Cerebellar nuclear complex (tissue), 1 donor: ENCODE measurements at places on chromosomes 13 and 19.

DNA sequence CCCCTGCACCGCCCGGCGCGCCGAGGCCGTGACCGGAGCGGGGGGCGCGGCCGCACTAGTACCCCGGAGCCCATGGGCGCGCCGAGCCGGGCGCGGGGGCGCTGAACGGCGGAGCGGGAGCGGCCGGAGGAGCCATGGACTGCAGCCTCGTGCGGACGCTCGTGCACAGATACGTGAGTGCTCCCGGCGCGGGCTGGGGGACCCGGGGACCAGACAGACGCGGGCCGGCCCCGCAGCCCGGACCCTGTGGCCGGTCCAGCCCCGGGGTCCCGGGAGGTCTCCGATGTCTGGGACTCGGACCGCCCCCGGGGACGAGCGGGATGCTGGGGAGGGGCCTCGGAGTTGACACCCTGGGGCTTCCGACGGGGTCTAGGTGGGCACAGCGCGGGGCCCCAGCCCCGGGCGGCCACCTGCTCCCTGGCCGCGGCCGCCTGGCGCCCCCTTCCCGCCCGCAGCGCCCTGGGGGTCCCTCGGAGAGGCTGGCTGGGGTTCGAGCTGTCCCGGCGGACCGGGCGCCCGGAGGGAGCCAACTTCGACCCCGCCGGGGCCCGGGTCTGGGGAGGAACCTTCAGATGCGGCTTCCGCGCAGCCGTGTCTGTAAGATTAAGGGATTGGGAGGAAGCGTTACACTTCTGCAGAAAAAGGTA lies 568 bp downstream of the ATP11A start:
- no peak for DNase-seq

GRCh38 chr19:35879770-35880317 lies 11.5 kb downstream of the APLP1 start:
- no peak for DNase-seq

GRCh38 chr13:82330499-82330898 lies 1551.8 kb downstream of the SLITRK1 start:
- no peak for DNase-seq

DNA sequence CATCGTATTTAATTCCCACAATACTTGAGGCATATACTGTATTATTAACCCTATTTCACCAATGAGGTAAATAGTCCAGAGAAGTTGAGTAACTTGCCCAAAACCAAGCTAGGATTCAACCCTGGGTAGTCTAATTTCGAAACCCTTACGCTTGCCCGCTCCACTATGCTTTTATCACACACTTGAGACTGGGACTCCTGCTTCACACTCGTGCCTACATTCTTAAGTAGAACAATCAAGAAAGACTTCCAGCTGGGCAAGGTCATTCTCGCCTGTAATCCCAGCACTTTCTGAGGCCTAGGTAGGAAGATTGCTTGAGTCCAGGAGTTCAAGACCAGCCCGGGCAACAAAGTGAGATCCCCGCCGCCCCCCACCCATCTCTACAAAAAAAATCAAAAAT lies 3.6 kb downstream of the ZNF541 start:
- DNase-seq = no peak

- DNase-seq = no peak
Measured at GRCh38 chr19:47390533-47391488, 28.5 kb downstream of the MEIS3 start.

DNA sequence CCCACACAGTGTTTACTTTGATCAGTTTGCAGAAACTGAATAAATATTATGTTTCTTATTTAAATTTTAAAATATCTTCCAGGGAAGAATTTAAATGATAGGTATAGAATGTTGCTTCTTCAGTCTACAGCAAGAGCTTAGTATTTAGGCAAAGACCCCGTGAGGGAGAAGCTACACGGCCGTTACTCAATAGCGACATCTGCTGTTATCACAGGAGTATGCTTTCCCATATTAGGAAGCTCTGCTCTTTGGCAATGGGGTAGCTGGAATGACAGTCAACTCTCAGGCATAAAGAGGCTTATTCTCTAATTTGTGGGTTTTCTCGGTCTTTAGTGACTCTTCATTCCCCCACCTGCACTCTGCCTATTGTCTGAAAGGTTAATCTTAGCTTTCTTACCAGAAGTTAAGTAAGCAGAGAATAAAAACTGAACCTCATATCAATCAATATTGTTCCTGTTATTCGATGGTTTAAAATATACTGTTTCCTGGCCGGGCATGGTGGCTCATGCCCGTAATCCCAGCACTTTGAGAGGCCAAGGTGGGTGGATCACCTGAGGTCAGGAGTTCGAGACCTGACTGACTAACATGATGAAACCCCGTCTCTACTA lies 13.2 kb upstream of the LHFPL6 start:
- peak; percentile 62 for DNase-seq

DNA sequence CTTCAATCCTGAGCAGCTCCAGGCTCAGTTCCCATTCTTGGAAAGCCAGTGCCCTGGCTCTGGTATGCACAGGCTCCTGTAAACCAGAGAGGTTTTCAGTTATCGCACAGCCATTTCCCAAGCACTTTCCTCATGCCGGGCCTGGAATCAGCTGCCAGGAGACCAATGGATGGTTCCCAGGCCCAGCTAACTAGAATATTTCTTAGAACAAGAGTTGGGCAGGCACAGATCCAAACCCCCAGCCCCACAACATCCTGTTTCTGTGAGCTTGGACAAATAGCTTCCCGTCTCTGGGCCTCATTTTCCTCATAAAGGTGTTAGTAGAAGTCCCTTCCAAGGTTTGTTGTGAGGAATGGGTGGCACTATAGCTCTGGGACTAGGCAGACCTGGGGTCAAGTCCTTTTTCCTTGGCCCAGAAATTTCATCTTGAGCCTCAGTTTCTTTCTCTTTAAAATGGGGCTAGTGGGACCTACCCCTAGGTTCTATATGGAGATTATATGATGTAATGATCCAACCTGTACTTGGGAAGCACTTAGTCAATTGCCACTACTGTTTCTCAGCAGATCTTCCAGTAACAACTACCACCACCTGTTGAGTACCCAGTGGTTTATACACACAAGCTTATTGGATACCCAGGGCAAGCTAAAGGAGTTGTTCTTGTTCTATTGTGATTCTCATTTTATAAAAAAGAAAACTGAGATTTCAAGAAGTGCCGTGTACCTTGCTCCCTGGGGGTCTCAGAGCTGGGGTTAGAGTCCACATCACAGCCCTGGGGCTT lies 5.1 kb upstream of the CCDC97 start:
- DNase-seq = no peak

- DNase-seq = no peak
Measured at GRCh38 chr13:46659413-46660065, 106.6 kb downstream of the LRCH1 start.

GRCh38 chr13:106683179-106683578 lies 115.2 kb upstream of the ARGLU1 start:
- DNase-seq = no peak

DNA sequence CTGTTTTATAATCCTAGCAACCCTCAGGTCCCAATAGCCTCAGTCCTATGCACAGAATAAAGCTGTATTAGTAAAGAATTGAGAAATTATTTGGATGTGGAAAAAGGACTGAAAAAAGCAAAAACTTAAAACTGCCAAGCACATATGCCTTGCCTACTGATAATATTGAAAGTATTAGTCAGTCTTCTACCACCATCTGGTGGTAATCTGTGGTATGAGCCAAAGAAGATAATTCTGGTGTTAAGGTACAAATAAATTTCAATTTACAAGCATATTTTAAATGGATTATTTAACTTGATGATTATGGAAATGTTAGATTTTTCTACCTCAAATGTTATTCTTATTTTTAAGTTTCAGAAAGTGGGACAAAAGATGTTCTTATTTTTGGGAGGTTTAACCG lies 460.3 kb upstream of the KLHL1 start:
- no peak for DNase-seq

DNA sequence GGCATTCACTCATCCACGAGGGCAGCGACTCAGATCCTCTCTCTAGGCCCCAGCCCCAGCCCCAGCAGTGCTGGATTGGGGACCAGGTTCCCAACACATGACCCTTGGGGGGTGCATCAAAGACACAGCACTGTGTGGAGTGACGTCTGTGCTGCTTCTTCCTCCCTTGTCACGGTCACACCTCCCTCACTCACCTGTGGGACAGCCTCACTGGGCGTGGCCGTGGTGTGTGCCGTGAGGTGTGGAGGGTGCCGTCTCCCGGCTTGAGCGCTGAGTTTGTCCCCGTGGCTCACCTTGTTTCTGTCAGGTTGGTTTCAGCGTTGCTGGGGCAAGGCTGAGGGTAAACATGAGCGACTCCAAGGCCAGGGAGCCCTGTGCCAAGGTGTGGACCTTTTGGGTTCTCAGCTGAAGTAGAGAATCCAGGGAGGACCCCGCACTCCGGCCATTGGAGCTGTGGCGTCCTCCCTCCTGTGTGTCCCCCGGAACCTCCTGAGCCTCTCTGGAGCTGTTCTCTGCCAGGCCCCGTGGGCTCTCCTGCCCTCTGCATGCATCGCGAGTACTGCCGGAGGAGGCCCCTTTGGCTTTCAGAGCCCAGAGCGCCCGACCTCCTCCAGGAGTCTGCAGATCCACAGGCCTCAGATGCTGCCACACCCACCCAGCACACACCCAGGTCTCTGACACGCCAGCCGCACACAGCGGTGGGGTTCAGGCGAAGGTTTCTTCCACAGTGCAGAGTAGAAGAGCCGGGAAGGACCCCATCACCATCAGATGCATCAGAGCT lies 33.6 kb downstream of the CSNK1G2 start:
- DNase-seq = no peak

- DNase-seq = no peak
Measured at GRCh38 chr19:34428549-34429285, 536 bp downstream of the UBA2 start.

DNA sequence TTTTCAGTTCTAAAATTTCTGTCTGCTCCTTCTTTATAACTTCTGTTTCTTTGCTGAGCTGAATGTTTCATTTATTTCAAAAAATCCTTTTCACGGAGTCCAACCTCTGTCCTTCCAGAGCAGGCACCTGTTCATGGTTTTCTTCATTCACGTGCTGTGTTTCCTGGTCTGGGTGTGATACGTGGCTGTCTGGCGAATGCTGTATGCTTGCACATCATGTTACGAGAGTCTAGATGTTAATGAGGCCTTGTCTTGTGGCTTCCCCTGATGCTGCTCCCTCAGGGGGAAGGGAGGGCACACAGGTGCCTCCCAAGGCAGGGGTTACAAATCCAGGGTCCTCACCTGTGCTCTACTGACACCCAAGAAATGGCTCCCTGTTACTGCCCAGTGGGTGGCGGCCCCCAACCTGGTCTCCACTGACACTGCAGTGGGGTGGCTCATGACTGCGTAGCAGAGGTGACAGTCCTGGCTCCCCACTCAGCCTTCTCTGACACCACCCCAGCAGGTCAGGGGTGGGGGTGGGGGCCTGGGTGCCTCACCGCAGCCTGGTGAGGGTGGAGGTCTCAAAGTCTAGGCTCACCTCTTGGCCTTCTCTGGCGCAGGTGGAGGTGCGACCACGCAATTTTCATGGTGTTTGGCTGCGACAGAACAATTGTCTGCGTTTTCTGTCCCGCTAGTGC lies 20.1 kb upstream of the RAB20 start:
- DNase-seq = no peak

DNA sequence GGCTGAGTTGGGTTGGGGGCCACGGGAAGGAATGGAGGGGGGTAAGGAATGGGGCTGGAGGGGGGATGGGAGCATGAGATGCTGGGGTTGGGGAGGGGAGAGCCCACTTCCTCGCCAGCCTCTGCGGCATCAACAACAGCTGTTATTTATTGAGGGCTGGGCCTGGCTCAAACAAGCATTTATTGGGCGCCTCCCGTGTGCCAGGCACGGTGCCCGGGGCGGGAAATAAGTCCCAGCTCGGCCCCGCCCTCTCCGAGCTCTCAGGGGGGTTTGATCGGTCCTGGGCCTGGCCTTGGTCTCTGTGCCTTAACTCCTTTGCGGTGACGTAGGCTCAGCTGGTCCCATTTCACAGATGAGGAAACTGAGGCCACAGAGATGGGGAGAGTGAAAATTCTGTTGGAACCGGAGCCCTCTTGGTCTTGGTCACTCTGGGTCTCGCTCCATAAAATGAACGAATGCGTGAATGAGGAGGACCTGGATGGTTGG lies 919 bp upstream of the ADAMTS10 start:
- no peak for DNase-seq

DNA sequence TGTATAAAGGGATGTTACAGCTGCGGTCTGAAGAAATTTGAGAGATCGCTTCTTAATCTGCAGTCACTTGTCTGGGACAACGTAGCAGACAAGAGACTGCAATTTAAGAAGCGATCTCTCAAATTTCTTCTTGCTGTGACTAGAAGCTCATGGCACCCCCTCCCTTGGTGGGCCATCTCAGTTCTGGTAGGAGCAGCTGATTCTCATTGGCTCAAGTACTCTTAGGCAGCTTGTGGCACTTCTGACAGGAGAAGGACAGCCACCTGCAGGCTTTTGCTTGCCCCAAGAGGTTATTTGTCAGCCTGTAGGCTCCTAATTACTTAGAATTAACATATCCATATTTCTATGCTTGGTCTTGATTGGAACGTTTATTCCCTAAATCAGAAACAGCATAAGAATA lies 503.0 kb downstream of the DCT start:
- DNase-seq = no peak

DNA sequence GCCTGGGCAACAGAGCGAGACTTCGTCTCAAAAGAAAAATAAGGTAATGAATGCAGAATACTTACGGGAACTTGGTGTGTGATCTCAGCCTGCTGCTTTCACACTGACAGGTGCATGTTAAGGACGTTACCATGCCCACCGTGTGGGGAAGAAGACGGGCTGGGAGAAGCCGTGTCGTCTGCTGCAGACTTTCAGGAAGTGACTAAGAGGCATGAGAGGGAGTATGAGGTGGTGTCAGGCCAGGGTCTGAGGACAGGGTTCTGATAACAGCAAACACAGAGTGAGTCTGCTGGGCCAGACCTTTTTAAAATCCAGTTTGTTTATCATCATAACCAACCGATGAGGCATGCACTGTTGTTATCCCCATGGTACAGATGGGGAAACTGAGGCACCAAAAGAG lies 13.6 kb upstream of the GALP start:
- DNase-seq = no peak

DNA sequence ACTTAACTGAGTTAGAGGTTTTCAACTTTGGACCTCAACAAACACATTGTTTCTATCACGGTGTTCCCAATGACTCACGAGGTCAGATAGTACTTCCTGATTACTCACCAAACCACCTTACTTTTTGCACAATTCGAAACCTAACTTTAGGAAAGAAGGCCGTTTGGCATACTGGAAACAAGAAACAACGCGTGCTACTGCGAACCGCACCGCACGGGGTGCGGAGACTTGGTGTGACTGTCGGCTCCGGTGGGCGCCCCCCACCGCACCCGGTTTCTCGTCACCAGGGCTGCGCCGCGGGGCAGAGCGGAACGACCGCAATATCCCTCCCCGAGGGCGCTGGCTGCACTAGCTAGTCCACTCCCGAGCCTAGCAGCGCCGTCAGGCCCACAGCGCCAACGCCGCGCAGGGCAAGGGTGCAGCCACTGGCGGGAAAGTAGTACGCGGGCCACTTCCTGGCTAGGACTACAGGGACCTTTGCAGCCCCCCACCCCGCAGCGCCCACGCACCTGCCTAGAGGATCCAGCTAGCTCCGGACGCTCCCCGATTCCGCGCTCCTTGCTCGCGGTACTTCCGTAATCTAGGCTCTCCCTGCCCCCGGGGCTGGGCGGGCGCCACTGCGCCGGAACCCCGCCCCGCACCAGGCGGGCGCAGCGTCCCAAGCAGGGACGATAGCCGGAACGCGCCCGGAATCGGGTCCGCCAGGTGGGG lies at the start of gene PARP4:
TSS of gene PARP4 (minus strand) at position 582 of the 711 bp plus-strand sequence. CDS start 9,002 bp downstream, outside the sequence.
- no peak for DNase-seq
